ENCODE measurements at places on chromosomes 13 and 19.

GRCh38 chr13:103539265-103539664, 473.0 kb upstream of the SLC10A2 start:
- no peak for DNase-seq

GRCh38 chr19:6232601-6233055, 47.1 kb downstream of the MLLT1 start:
- DNase-seq, result no peak

GRCh38 chr19:15758379-15758778, 20.6 kb downstream of the OR10H3 start:
- DNase-seq, result no peak

DNA sequence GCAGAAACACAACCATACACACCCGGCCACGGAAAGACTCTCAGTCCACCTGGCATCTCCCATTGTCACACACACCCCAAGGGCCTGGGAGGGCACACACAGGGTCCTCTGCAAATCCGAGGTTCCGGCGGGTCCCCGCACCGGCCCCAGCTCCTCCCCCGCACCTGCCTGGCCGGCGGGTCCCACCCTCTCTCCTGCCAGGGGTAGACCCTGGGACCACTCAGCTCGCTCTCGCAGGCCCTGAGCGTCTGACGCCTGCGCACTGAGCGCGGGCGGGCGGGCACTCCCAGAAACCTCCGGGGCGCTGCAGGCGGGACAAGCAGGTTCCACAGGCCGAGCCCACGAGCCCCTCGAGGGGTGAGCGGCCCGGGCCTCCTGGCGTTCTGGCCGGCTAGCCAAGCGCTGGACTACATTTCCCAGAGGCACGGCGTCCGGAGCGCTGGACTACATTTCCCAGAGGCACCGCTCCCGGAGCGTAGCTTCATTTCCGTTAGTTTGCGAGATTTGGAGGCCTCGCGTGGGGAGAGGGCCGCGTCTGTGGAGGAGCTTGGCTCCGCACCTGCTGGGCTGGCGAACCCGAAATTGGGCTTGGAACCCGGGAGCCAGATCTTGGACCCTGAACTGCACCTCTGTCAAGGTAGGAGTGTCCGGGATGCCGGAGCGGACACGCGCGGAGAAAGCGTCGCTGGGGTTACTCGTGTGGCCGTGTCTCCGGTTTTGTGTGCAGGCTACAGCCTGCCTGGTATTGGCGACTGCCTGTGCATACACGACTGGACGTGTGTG, at the start of gene ZNF420:
TSS of gene ZNF420 (plus strand) at position 500 of the 783 bp plus-strand sequence. CDS start 10,686 bp downstream, outside the sequence.
- DNase-seq, result peak; percentile 96

DNA sequence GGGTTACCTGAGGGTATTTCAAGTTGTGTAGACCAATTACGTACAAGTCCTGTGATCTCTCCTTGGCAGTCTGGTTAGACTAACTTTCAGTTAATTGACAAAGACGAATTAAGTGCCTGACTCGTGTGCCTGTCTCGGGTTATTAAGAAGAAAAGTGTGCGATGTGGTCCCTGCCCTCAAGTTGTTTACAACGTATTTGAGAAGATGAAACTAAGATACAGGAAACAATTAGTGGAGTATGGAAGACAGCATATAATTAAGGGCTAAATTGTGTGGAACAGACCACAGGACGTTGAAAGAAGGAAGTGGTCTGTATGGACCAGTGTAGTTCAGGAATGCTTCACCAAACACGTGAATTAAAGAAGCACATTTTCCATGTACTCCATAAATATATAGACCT, 49.2 kb downstream of the KLF5 start:
- no peak for DNase-seq

- DNase-seq, result no peak
Measured at GRCh38 chr13:79287939-79288795, 117.9 kb downstream of the RBM26 start.
